Thoracic aorta (tissue), 2 donors: ENCODE measurements at places on chromosomes 2 and 18. TPM values are rescaled to one million over a fixed set of nuclear protein-coding genes. Genes with fewer than 3 reads are reported as not detected.

The SERPINB13 gene
- total RNA-seq, result not detected

The ATG9A gene
- total RNA-seq, result 39.4 TPM

The SCTR gene
- not detected for total RNA-seq

The HOXD12 gene
- total RNA-seq, result not detected

DNA sequence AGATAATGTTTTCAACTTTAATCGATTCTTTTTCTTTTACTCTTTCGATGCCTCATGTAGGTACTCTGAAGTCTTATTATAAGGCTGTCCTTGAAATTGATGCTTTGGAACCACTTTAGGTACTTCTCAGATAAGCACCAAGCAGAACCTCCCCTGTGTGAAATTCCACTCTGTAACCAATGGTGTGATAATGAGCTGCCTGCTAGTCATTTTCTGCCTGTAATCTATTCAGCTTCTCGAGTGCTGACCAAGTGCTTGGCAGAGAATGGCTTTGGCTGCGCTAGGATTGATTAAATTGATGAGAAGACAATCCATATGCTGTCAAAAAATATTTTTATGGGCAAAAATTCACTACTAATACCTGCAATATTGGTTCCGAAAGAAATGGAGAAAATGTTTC lies 132.1 kb upstream of the STON1 start:
- H3K4me3 ChIP-seq, result no peak overlapping the region
- no peak for DNase-seq
- H3K27ac ChIP-seq, result no peak overlapping the region
- no peaks in the 10 kb centered on the region for H3K36me3 ChIP-seq

GRCh38 chr2:26679867-26680266 lies 12.7 kb upstream of the KCNK3 start:
- no peak overlapping the region for H3K27ac ChIP-seq
- H3K27me3 ChIP-seq, result no peaks in the 10 kb centered on the region
- peaks cover 4% of the 10 kb centered on the region for H3K4me1 ChIP-seq

DNA sequence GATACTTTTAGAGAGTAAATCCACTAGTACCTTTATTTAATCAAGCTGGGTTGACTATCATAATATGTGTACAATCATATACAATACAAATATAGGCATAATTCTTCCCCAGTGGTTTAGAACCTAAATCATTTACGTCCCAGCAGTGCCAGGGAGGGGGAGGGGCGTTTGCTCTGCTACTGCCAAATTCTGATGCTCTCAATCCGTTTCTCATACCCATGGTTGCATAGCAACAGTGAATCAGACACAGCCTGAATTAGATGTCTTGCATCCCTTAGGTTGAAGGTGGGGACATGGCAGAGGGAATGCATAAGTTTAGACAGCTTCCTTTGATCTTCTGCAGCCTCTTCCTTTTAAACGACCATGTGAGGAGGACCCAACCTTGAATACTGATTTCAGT lies 135.4 kb downstream of the ABCA12 start:
- no peaks in the 10 kb centered on the region for H3K36me3 ChIP-seq
- H3K4me3 ChIP-seq, result no peak overlapping the region
- no peaks in the 10 kb centered on the region for H3K27me3 ChIP-seq
- no peaks in the 10 kb centered on the region for H3K4me1 ChIP-seq
- DNase-seq, result no peak

DNA sequence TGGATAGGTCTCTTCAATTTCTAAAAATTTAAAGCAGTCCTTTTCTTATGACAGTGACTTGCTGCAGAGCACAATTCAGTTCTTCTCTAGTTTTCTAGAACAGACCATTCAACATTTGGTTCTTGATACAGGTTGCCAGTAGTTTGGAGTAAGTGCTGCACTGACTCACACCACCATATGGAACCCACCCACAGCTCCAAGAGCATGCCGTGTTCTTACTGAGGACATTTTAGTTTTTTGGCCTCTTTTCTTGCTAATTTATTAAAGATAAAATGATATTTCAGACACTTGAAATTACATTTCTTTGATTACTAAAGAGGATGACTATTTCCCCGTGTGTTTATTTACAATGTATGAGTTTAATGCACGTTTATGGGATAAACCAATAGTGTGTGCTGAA lies 120.0 kb downstream of the COL4A4 start:
- DNase-seq, result no peak
- no peaks in the 10 kb centered on the region for H3K27me3 ChIP-seq
- no peak overlapping the region for H3K27ac ChIP-seq
- peaks cover 4% of the 10 kb centered on the region for H3K36me3 ChIP-seq

GRCh38 chr2:150812066-150812465 lies 324.6 kb upstream of the RND3 start:
- no peaks in the 10 kb centered on the region for H3K4me1 ChIP-seq
- H3K27me3 ChIP-seq, result no peaks in the 10 kb centered on the region
- no peaks in the 10 kb centered on the region for H3K36me3 ChIP-seq
- no peak overlapping the region for H3K4me3 ChIP-seq
- H3K27ac ChIP-seq, result no peak overlapping the region

DNA sequence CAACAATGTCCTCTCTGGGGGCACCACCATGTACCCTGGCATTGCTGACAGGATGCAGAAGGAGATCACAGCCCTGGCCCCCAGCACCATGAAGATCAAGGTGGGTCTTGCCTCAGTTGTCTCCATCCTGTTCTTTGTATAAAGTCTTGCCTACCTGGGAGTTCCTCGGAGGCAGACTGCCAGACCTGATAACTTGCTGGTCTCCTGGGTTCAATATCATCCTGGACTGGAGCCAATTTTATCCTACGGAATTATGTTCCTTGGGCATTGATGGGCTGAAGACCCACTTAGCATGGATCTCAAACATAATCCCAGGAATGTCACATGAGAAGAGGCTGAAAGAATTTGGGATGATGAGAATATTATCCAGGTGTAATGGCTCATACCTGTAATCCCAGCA lies 10.0 kb upstream of the DGUOK start:
- no peak overlapping the region for H3K27ac ChIP-seq
- H3K4me1 ChIP-seq, result no peaks in the 10 kb centered on the region
- H3K4me3 ChIP-seq, result no peak overlapping the region

DNA sequence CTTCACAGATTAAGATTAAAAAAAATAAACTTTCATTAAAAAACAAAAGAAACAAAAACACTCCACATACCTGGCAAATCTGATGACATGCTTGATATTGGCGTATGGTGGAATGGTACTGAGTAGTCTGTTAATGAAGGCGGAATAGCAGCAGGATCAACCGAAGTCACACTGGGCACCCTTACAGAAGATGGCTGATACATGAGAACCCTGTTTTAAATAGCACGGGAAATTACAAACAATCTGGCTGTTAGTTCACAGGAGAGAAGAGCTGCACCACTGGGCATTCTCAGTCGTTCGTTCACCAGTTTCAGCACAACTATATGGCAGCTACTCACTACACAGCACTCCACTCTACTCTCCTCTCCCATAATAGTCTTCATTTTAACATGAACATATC lies 64.0 kb upstream of the ST8SIA5 start:
- no peak overlapping the region for H3K4me3 ChIP-seq
- no peaks in the 10 kb centered on the region for H3K27me3 ChIP-seq
- H3K27ac ChIP-seq, result no peak overlapping the region
- DNase-seq, result no peak
- no peaks in the 10 kb centered on the region for H3K36me3 ChIP-seq
- no peaks in the 10 kb centered on the region for H3K4me1 ChIP-seq

DNA sequence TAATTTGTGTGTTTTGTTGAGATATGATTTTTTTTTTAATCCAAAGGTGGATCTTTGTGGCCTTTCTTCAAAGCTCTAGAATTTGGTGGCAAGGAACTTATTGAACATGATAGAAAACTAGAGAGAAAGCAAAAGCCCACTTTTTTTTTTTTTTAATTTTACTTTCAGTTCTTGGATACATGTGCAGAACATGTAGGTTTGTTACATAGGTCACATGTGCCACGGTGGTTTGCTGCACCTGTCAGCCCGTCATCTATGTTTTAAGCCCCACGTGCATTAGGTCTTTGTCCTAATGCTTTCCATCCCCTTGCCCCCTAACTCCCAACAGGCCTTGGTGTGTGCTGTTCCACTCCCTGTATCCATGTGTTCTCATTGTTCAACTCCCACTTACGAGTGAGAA lies 135.9 kb downstream of the RHBDD1 start:
- no peak for DNase-seq
- H3K4me3 ChIP-seq, result no peak overlapping the region
- H3K36me3 ChIP-seq, result no peaks in the 10 kb centered on the region
- H3K27me3 ChIP-seq, result no peaks in the 10 kb centered on the region
- peak overlapping the region; percentile 83 for H3K27ac ChIP-seq
- H3K4me1 ChIP-seq, result peaks cover 8% of the 10 kb centered on the region

DNA sequence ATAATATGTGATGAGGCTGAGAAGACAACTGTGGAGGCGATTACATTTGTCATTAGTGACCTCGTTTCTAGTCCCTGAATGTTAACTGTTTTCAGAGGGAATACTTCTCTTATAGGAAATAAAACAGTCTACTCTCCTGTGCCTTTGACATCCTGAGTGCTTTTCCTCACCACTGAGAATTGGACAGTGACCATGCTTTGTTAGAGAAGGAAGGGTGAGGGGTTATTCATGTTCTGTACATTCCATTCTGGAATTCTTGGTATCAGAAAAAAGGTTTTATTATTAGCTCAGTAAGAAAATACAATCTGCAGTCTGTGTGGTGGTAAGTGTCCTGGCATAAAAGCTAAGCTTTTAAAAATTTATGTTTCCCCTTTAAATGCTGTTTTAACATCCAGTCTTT lies 58.8 kb downstream of the PARD3B start:
- no peaks in the 10 kb centered on the region for H3K27me3 ChIP-seq
- no peaks in the 10 kb centered on the region for H3K36me3 ChIP-seq
- DNase-seq, result no peak

- DNase-seq, result no peak
- H3K27me3 ChIP-seq, result no peaks in the 10 kb centered on the region
- H3K4me3 ChIP-seq, result no peak overlapping the region
- no peaks in the 10 kb centered on the region for H3K36me3 ChIP-seq
- no peaks in the 10 kb centered on the region for H3K4me1 ChIP-seq
- no peak overlapping the region for H3K27ac ChIP-seq
Observed at GRCh38 chr2:210584834-210585233, 28.4 kb downstream of the CPS1 start.

GRCh38 chr2:152348388-152348787 lies 13.4 kb downstream of the FMNL2 start:
- no peaks in the 10 kb centered on the region for H3K36me3 ChIP-seq
- peaks cover 16% of the 10 kb centered on the region for H3K4me1 ChIP-seq
- no peak overlapping the region for H3K27ac ChIP-seq
- H3K27me3 ChIP-seq, result no peaks in the 10 kb centered on the region
- no peak overlapping the region for H3K4me3 ChIP-seq
- DNase-seq, result no peak

GRCh38 chr2:237083026-237083425 lies 2.7 kb upstream of the COPS8 start:
- no peak for DNase-seq
- no peaks in the 10 kb centered on the region for H3K36me3 ChIP-seq
- H3K27me3 ChIP-seq, result no peaks in the 10 kb centered on the region
- peaks cover 11% of the 10 kb centered on the region for H3K4me1 ChIP-seq
- no peak overlapping the region for H3K4me3 ChIP-seq
- H3K27ac ChIP-seq, result no peak overlapping the region

DNA sequence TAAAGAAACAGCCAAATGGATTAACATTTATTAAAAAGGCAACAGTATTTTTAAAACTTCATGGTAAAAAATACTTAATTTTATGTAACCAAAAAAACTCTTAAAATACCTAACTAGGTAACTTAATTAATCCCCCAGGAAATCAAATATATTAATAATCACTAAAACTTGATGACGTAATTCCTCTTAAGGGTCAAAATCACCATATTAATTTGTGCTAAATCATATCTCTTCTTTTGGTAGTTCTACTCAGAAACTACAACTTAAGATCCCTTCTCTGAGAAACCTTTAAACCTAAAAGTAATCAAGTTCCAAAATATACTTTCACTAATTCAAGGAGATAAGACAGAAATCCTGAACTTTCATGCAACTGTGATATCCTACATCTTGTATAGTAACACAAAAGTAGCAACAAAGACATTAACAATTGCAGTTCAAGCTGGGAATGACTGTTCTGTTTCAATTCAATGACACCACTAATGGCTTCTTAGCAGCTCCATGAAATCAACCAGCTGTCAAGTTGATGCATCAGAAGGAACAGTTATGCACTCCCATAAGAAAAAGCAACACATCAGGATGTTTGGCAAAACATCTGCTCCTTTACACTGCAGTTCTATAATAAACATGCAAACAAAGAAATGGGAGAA lies 4.0 kb downstream of the BAZ2B start:
- H3K36me3 ChIP-seq, result no peaks in the 10 kb centered on the region
- peak overlapping the region; percentile 90 for H3K4me3 ChIP-seq
- peaks cover 26% of the 10 kb centered on the region for H3K4me1 ChIP-seq
- H3K27me3 ChIP-seq, result no peaks in the 10 kb centered on the region

GRCh38 chr2:8511868-8512612 lies 169.8 kb upstream of the ID2 start:
- no peaks in the 10 kb centered on the region for H3K36me3 ChIP-seq
- peaks cover 8% of the 10 kb centered on the region for H3K4me1 ChIP-seq
- H3K27ac ChIP-seq, result no peak overlapping the region
- no peaks in the 10 kb centered on the region for H3K27me3 ChIP-seq
- H3K4me3 ChIP-seq, result no peak overlapping the region

DNA sequence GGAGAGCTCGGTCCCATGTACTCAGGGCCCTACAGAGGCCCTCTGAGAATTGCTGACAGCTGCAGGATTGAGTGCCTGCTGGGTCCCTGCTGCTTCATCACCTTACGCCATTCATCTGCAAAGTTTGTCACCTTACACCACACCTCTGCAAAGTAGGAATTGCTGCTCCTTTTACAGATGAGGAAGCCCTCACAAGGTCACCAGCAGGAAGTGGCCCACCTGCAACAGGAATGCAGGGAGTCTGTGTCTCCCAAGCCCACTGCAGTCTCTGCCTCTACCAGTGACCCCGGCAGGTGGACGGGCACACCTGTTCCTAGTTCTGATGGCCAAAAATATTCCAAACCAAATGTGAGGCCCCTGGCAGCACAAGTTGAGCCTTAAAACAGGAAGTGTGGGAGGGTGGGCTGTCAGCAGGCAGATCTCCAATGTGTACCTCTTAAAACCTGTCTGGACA lies 441.4 kb downstream of the NBAS start:
- H3K27ac ChIP-seq, result no peak overlapping the region
- H3K27me3 ChIP-seq, result no peaks in the 10 kb centered on the region
- H3K4me1 ChIP-seq, result no peaks in the 10 kb centered on the region
- DNase-seq, result no peak

GRCh38 chr18:58895385-58895784 lies 30.7 kb downstream of the ZNF532 start:
- H3K27ac ChIP-seq, result peak overlapping the region; percentile 78
- no peak for DNase-seq
- H3K4me1 ChIP-seq, result peaks cover 36% of the 10 kb centered on the region
- H3K4me3 ChIP-seq, result peak overlapping the region; percentile 13
- H3K36me3 ChIP-seq, result peaks cover 7% of the 10 kb centered on the region

DNA sequence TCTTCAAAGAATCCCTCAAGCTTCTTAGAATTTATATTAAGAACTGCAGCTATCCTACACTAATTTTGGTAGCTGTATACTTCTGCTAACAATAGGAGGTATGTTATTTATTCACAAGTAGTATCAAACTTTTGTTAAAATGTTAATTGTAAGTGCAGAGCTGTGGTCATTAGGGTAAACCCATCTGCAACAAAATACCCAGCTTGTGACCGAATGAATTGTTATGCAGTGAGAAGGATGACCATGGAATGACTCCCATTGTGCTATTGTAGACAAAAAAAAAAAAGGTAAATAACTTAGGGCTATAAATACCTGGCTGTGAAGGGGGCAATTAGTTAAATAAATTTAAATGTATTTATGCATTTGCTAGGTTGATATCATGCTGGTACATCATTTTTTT lies 186.1 kb downstream of the ADCYAP1 start:
- no peaks in the 10 kb centered on the region for H3K27me3 ChIP-seq
- H3K4me3 ChIP-seq, result no peak overlapping the region
- H3K27ac ChIP-seq, result no peak overlapping the region

- no peaks in the 10 kb centered on the region for H3K4me1 ChIP-seq
- H3K27ac ChIP-seq, result no peak overlapping the region
- DNase-seq, result no peak
- no peak overlapping the region for H3K4me3 ChIP-seq
- H3K36me3 ChIP-seq, result peaks cover 16% of the 10 kb centered on the region
- no peaks in the 10 kb centered on the region for H3K27me3 ChIP-seq
Observed at GRCh38 chr2:197007716-197008628, 81.5 kb upstream of the PGAP1 start.
